ENCODE measurements at places on chromosomes 5 and 9.
A peak's percentile ranks its signal among the peaks of the same experiment; 100 is the strongest.

DNA sequence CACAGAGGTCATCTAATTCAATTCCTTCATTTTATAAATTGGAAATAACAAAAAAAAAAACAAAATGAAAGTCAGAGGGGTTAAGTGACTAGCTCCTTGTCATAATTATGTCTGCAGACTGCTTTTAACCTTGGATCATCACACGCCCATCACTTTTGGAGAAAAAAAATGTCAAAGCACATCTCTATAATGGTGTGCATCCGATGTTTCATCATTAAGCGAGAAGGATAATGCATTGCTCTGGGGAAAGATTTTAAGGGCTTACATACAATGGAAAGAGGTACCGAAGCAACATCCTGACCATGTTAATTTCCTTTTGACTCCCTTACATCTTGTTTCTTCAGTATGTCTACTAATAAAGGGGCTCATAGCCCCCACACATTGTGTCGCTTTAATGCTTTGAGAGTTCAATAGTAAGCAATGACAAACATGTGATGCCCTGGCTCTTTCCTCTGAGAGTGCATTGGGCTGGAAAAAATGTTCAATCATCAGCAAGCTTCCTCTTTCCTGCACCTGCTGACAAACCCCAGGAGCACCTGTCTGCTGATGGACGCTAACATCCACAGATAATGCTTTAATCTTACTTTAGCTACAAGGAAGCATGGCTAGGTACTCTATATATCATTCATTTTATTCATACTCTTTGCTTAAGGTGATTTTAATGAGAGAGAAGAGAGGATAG, 242.2 kb downstream of the SMARCA2 start:
- DNase-seq, result peak; percentile 13

- no peak for DNase-seq
Measured at GRCh38 chr9:80369641-80370040, 797.9 kb downstream of the TLE4 start.

GRCh38 chr5:97544678-97545077, 361.6 kb upstream of the RIOK2 start:
- DNase-seq, result no peak

DNA sequence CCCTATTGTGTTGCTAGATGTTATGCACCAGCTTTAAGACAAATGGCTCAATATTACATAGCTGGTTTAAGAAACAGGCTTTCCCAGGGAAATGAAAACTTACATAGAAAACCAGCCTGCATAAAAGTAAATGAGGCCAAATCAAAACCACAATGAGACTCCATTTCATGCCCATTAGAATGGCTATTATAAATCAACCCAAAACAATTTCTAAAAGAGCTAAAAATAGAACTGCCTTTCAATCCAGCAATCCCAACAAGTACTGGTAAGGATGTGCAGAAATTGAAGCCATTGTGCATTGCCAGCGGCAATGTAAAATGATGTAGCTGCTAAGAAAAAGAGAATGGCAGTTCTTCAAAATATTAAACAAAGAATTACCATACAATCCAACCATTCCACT, 1170.0 kb upstream of the CDH9 start:
- DNase-seq, result no peak

- no peak for DNase-seq
Measured at GRCh38 chr5:5800801-5801761, 378.6 kb downstream of the ICE1 start.

GRCh38 chr9:92723801-92724323, 40.8 kb downstream of the BICD2 start:
- no peak for DNase-seq

DNA sequence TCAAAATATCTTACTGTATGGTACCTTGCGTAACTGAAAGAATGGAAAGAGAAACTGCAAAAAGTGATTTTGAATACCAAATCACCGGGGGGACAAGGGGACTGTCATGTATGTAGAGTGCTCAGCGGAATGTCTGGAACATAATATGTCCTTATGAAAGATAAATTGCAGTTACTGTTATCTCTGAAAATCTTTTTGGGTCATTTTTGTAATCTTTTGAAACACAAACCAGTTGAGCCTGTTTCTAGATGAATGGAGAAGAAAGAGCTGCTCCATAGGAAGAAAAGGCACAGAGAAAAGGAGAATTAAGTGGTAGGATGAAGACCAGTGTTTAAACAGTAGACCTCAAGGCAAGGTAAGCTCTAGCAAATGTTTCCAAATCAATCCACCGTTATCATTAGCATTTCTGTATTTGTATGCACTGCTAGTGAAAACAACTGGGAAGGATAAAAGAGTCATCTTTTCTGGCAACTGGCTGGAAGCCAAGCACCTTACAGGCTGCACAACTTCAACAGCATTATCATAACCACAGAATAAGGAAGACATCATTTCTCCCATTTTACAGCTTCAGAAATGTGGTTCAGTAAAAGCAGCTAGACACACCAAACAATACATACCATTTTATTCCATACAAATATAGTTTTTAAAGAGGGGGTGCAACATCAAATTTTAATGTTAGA, 158.5 kb downstream of the TRPM3 start:
- no peak for DNase-seq

DNA sequence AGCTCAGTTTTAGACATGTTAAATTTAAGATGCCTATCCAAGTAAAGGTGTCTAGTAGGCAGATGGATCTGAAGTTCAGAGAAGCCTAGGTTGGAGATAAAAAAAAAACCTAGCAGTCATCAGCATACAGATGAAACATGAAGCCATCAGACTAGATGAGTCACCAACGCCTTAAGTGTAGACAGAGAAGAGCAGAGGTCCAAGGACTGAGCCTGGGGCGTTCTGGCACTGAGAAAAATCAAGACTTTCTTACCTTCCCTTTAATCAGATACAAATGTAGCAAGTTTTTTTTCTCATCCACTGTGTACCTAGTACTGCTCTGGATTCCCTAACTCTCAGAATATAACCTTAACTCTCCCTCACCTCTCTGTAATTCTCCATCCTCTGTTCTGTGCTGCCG, 97.3 kb downstream of the SIL1 start:
- no peak for DNase-seq

GRCh38 chr5:1851290-1851934, 31.3 kb downstream of the IRX4 start:
- DNase-seq, result no peak

- no peak for DNase-seq
Measured at GRCh38 chr9:116692616-116693015, 5.5 kb downstream of the TRIM32 start.

DNA sequence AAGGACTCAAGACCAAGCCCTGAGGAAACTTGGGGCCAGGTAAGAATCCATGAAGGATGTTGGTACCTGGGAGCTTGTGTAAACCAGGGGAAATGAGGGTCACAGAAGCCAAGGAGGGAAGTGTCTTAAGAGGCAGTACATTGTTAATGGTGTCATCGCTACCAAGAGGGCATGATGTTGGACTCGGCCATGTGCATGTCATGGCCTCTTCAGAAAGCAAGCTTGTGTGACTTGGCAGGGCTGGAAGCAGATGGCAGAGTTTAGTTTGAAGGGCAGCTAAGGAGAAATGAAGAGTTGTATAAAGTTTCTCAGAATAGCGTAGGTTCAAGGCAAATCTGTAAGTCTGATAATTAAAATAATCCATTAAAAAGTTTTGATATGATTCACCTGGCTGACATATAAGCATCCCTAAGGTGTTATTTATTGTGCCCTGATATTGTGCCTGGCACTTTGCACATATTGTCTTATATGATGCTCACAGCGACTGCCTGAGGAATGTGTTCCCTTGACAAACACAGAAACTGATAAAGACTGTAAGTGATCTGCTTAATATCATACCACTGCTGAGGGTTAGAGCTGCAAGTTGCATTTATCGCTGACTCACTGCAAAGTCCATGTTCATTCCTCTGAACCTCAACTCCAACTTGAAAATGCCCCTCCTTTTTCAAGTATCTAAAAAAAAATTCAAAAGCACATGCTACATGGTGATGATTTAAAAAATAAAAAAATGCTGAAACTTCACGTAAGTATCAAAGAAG, 81.3 kb upstream of the PTPN3 start:
- no peak for DNase-seq

DNA sequence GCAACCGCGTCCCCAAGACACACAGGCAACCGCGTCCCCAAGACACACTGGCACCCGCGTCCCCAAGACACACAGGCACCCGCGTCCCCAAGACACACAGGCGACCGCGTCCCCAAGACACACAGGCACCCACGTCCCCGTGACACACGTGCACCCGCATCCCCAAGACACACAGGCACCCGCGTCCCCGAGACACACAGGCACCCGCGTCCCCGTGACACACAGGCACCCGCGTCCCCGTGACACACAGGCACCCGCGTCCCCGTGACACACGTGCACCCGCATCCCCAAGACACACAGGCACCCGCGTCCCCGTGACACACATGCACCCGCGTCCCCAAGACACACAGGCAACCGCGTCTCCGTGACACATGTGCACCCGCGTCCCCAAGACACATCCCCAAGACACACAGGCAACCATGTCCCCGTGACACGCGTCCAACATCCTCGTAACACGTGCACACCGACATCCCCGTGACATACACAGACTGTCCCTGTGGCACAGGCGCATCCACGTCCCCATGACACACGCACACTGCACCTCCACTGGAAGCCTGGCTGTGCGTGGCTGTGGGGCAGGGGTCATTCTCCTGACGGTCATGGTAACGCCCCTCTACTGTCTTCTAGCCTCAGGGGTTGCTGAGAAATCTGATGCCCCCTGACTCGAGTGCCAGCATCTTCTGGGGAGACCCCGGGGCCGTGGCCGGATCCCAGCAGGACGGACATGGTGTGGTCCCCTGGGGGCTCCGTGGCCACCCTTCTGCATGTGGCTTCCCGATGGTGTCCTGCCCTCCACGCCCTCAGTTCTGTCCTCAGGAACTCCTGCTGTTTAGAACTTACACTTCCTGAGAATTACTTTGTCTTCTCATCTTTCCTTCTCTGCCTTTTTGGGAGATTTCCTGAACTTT, 24.1 kb downstream of the EXD3 start:
- no peak for DNase-seq

DNA sequence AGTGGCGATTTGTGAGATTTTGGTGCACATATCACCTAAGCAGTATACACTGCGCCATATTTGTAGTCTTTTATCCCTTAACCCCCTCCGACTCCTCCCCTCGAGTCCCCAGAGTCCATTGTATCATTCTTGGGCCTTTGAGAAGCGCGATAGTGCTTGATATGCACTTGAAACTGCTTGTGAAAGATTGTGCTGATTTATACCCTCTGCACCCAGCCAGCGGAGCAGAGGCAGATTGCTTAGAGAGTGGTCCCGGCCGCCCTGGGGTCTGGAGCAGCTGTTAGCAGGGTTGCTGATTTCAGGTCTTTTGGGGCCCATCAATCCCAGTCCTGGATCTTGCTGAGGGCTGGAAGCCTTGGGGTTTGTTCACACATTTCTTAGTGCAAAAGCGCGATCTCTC, 13.0 kb upstream of the FAM240B start:
- no peak for DNase-seq

GRCh38 chr9:130138791-130139190, 33.4 kb upstream of the NCS1 start:
- DNase-seq, result no peak

GRCh38 chr5:138961729-138962128, 86.6 kb upstream of the LRRTM2 start:
- no peak for DNase-seq

DNA sequence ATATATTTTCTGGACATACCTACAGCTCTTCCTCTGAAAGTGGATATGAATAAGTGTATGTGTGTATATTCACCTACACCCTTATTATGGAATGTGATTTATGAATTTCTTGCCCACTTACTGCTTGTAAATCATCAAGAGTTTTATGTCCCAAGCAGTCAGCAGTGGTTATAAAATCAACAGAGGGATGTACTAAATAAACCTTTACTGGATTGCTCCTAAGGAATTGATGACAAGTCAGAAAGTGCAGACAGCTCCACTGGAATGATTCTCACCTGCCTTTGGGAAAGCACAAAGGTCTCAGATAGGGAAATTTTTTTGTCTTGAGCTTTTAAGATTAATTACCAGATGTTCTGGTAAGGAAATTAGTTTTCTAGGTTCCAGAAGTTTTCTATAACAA, 9.3 kb downstream of the TMEM174 start:
- no peak for DNase-seq

GRCh38 chr5:169999621-170000020, 19.3 kb upstream of the INSYN2B start:
- DNase-seq, result no peak

DNA sequence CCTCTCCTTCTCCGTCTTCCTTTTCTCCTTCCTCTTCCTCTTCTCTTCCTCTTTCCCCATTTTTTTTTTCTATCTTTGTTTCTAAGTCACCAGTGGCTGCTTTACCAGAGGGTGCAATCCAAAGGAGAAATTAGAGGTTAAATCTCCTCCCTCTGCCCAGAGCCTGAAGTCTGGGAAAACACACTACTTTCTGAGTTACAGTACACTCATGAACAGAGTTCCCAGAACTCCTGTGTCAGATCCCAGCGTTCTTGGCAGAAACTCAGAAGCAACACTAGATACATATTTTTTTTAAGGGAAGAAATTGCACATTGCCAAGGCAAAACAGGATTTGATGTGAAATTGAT, 189.0 kb downstream of the SNCAIP start:
- DNase-seq, result no peak

DNA sequence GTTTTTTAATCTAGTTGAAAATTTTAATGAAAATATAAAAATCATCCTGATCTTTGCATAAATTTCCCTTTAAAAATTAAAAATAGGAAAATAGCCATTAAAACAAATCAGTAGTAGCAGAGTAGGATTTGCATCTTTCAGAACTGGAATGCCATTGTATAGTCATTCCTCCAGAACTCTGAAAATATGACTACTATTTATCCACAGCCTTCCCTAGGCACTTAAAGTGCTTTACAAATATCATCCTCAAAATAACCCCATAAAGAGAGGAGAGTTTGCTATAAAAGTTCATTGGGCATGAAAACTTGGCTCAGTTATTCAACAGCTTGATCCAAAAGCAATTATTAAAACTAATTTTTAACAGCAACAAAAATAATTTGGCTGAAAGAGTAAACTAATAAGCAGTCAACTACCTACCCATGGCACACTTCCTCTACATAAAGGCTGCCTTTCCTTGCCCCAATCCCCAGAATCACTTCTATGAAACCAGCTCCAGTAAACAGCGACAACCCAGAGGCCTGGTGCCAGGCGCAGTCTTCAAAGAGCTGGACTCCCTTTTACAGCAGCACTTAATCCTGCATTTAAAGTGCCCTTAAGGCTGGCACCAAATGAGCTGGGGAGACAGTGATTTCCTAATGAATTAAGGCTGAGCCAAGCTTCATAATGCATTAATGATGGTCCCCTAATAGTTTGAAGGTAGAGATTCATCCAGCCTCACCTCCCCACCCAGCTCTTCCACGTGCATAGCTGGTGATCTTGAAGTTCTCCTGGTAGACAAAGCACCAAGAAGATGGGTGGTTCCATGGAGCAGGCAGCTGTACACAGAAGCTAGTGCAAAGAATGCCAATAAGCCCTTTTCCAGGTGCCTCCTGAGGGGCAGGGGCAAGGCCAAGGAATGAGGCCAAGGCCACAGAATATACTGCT, 36.1 kb downstream of the LHFPL2 start:
- no peak for DNase-seq

GRCh38 chr5:33340195-33340594, 100.6 kb upstream of the TARS1 start:
- DNase-seq, result no peak
